ENCODE measurements at places on chromosomes 13 and 19.

DNA sequence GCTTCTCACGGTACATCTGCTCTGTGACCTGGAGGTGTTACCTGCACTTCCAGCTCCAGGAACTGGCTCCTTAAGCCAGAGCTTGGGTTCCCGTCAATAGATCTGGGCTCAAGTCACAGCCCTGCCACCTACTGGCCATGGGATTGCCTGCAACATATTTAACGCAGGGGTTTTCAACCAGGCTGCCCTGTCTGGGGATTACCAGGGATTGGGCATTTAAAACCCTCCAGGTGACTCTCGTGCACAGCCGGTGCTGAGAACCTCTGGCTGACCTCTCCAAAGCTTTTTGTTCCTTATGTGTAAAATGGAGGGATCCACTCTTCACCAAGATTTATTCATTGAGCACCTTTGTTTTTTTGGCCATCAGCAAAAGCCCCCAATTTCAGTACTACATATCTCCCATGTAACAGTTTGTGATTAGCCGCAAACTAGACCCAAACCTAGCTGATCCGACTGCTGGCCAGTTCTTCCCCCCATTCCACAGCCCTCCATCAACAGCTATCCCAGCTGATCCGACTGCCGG lies 76.6 kb upstream of the STK24 start:
- DNase-seq, result no peak

- no peak for DNase-seq
Measured at GRCh38 chr13:46728777-46729176, 68.2 kb downstream of the ESD start.

GRCh38 chr19:41551711-41552110 lies 24.3 kb upstream of the CEACAM21 start:
- DNase-seq, result no peak

GRCh38 chr13:98435376-98435775 lies 141.5 kb downstream of the STK24 start:
- no peak for DNase-seq

- DNase-seq, result no peak
Measured at GRCh38 chr19:7595466-7596133, at the start of gene CAMSAP3. CAMSAP3 (plus strand) TSS chr19:7595863; CDS start chr19:7596003, 140 bp downstream.

DNA sequence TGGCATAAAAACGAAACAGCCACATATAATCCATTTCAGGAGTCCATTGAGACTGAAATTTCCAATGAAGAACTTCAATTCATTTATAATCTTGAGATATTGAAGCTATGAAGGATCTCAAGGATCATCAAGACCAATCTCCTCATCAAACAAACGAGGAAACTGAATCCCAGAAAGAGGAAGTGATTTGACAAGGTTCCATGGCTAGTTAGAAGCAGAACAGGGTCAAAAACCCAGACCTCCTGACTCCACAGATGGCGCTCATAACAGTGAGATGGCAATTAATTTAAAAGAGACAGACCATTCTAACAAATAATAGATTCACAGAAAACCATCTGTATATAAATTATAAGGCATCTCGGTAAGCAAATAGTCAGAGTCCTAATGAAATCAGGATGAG lies 229.7 kb downstream of the KCTD12 start:
- no peak for DNase-seq

DNA sequence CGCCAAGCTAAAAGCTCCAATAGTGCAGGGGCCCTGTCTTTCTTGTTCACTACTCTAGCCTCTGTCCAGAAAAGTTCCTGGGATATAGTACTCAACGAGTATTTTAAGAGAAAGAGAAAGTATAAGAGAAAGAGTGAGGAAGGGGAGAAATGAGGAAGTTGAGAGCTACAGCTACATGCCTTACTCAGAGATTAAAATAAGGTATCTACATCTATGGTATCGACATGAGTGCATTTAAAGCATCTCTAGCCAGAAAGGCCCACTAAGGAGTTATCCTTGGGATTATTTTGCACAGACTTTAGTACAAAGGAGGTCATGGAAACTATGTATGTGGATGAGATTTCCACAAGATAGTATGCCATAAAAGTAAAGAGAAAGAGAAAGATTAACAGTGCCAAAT lies 28.5 kb downstream of the MYCBP2 start:
- DNase-seq, result no peak

GRCh38 chr13:104949840-104950740 lies 1585.4 kb downstream of the EFNB2 start:
- DNase-seq, result no peak

- DNase-seq, result no peak
Measured at GRCh38 chr13:101408154-101408553, 8.2 kb downstream of the NALCN start.

DNA sequence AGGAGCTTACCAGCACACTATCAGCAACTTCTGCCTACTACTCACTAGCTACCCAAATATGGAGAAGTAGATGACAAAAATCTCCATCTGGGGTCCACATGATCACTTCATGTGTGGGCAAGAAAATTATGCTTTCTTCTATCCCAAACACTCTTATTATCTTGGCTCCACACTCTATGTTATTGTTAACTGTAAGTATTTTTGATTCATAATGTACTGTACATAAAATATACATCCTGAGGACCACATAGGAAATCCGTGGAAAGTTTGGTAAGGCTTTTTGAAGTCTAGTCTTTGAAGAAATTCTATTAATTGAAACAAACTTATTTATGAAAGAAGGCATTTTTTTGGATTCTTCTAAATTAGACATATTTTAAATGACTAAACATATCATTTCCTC lies 378.8 kb downstream of the DACH1 start:
- DNase-seq, result no peak

DNA sequence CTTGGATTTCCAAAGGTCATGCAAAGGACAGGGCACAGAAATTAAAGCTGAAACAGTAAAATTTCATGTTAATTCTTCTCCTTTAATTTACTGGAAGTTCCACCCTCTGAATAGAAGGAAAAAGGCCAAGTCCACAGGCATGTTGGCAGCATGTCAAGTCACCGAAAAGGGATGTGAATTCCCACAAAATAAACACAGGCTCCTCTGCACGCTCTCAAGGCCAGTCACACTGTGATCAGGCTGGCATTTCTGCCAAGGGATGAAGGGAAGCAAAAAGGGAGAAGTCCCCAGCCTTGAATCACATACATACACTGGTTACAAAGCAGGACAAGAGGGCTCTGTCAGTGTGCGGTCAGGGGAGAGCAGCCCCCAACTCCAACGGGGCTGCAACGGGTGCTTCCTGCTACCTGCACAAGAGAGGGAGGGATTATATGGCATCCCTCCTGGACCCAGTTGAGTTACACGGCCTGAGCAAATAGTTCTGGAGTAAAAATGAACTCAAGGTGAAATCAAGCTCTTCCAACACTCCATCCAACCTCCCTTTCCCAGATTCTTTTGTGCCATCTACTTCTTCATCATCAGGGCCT lies 6.9 kb downstream of the DCLK1 start:
- DNase-seq, result no peak

Measured in HS-27A (cell line).